ENCODE measurements at places on chromosomes 11 and 22.

DNA sequence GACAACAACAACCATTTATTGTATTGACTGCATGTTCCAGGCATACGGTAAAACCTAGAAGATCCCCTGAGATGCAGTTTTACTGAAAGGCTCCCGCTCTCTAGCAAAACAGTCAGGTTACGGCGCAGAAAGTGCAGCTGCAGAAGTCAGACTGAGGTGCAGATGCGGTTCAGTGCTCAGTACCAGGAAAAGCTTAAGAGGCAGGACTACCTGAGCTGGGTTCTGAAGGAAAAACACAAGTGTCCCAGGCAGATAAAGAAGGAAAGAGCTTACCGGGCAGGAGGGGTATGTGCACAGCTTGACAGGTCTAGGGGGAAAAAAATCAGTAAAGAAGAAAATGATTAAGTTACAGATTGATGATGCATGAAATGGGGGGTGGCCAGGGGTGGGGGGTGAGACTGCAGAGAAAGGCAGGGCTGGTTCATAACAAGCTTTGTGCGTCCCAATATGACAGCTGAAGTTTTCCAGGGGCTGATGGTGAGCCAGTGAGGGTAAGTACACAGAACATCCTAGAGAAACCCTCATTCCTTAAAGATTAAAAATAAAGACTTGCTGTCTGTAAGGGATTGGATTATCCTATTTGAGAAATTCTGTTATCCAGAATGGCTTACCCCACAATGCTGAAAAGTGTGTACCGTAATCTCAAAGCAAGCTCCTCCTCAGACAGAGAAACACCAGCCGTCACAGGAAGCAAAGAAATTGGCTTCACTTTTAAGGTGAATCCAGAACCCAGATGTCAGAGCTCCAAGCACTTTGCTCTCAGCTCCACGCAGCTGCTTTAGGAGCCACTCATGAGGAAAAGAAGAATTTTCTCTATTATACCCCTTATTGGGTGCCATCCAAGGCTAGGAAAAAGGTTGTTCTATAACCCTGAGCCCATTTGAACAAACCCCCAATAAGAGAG lies 11.9 kb downstream of the LARGE1 start:
- no peak for DNase-seq

DNA sequence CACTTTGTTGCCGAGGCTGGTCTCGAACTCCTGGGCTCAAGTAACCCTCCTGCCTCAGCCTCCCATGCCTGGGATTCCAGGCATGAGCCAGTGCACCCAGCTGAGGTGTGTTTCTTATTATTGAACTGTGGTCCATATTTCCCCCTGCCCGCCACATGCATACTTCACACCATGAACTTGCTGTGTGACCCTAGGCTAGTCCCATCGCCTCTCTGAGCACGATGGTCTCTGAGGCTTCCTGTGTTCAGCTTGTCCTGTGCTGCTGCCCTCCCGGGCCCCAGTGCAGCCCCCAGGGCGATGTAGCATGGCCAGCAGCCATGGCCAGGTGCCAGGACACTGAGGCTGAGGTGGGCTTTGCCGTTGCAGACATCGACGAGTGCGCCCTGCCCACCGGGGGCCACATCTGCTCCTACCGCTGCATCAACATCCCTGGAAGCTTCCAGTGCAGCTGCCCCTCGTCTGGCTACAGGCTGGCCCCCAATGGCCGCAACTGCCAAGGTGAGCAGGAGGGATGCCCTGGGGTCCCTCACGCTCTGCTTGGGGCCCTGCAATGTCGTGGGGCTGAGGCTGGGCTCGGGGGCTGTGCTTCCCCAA lies 45.7 kb downstream of the FBLN1 start:
- DNase-seq: no peak

DNA sequence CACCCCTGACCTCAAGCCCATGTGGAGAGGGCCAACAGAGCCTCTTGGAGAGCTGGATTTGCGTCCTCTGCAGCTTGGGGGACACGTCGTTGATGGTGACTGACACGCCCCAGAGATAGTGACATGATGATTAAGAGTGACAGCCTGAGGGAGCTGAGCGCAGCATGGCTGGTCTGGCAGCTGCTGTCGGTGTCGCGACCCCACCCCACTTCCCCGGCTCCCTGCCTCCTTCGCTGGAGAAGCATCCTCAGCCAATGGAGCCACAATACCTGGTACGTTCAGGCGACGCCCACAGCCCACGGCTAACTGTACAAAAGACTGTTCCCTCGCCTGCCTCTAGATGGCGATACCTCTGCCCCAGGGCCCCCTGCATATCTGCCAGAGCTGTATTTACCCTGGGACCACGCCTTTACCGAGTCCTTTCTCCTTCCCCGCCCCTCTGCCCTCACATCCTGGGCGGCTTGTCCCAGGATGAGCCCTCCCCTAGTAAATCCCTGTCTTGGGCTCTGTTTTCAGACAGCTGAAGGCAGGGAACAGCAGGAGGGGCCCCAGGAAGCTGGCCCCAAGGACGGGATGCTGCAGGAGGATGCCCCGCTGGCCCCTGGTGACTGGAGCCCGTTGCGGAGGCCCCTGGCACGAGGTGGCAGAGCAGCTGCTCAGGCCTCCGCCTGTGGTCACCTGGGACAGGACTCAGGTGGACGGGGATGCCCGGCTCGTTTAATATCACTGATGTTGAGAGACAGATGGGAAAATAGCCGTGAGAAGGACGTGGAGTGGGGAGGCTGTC lies 90.6 kb downstream of the RPS6KA4 start:
- DNase-seq: peak; percentile 62

GRCh38 chr11:13434247-13435205 lies 28.5 kb downstream of the BTBD10 start:
- no peak for DNase-seq

- DNase-seq: no peak
These were observed 386.3 kb downstream of the AASDHPPT start for GRCh38 chr11:106463796-106464201.

DNA sequence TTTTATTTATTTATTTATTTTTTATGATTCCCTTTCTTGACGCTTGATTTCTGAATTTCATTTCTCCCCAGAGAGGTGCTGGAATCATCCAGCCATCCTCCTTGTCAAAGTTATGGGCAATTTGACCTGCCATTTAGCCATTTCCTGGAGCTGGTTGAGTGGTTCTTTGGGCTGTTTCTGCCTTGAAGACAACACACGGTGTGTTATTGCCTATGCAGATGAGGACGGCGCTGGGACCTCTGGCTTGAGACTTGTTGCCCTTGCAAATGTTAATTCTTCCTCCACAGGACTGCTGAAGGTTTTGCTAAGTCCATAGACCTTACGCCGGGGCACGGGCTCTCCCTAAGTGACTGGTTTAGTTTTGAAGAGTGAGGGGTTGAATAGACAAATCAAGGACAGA lies 147.9 kb upstream of the PLET1 start:
- no peak for DNase-seq

- DNase-seq: no peak
These were observed 51.9 kb upstream of the KCNQ1OT1 start for GRCh38 chr11:2751523-2752203.

- peak; percentile 93 for DNase-seq
These were observed 10.4 kb upstream of the C1QTNF6 start for GRCh38 chr22:37198258-37199102.

DNA sequence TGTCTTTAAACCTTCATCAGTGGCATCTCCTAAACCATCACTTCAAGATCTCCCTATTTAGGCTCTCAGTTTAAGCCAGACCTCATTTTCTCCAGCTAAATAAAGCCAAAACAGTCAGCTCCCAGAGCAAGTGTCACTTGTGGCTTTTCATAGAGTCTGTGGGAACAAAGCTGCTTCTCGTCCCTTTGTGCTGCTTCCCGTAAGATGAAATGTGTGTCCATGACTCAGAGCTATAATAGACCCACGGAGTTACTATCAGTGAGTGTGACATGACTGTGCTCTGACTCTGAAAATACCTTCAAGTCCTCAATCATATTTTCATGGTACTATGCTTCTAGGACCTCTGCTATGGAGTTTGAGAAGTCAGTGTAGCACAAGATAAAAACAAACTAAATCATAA lies 57.3 kb upstream of the SLN start:
- DNase-seq: no peak

DNA sequence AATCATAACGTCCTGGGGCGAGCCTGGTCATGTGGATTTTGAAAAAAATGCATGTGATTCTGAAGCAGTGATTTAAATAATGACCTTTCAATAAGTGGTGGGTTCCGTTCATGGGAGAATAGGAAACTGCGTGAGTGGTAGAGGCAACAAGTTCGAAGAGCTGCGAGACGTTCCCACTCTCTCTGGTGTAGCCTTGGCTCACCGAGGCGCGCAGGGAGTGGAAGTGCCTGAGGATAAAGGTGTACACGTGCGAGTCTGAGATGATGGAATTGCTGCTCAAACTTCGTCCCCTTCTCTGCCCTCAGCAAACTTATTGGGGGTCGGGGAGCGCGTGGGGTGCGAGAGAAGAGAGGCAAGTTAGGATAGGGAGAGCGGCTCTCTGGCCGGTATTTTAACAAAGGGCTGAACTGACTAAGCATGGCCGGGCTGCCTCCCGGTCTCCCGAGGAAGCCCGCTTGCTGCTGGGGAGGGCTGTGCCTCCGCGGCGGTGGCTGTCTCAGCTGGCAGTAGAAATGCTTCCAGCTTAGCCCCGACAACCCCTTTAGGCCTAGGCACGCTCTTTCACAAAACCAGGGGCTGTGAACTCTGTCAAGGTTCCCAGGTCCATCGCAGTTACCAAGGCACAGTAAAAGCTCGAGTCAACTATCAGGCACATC lies 875 bp upstream of the STT3A start:
- DNase-seq: peak; percentile 54
